ENCODE measurements at places on chromosomes 6 and 20.

- DNase-seq = no peak
Measured at GRCh38 chr20:40265825-40266533, 423.1 kb downstream of the MAFB start.

DNA sequence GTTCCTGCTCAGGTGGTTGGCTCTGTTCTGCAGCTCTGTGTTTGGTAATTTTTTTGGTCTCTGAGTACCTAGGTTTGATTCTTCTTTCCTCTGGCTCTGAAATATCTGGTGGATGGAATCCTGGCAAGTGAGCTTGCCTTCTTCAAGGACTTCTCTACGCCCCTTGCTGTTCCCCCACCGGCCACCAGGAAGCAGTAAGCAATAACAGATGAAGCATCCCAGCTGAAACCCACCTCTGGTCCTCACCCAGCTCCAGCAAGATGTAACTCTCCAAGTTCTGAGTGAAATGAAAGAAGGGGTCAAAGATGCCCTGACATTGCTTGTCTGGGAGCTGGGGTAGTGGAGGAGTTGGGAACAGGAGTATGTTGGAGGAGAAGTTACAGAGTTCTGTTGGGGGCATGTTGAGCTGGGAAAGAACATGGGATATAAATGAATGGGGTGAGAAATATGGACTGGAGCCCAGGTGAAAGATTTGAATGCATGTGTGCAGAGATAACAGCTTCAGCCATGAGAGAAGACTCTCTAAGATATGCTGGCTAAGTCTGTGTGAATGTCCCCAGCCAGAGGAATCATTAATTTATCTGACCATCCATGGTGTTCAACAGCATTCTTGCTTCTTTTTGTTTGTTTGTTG, 51.3 kb upstream of the GLP1R start:
- peak; percentile 23 for DNase-seq

DNA sequence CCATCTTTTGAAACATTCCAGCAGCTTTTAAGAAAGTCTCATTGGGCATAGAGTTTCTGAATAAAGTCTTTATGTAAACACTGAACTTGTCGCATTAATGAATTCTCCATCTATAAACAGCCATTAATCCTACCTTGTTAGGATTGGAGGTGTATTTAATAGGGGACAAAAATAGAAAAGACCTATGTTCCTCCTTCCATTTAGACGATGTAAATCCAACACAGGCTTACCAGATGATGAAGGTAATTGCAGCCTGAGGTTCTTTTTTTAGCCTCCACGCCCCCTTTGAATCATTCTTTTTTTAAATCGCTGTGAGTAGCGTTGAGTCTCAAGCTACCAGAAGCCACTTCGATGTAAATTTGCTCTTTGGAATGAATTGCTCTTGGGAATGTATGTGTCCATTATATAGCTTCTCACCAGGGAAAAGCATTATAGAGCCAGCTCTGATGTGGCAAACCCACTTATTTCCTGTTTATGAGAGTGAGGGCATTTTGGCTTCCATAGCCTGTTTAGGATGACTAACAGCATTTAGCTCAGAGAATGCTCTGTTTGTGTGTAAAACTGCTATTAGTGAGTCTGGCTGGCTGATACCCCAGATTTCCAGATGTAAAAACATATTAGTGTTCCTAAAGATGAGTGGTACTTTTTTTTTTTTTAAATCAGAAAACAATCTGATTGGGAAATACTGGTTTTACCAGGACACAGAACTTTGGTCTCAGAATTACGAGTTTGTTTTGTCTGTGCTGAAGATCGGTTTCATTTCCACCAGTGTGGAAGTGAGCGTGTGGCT, 74.9 kb upstream of the CLDN20 start:
- DNase-seq = no peak

GRCh38 chr20:51327251-51327841, 215.2 kb downstream of the NFATC2 start:
- no peak for DNase-seq

GRCh38 chr6:20575125-20575524, 40.9 kb downstream of the CDKAL1 start:
- DNase-seq = no peak

- DNase-seq = no peak
Measured at GRCh38 chr6:89690944-89691324, 52.4 kb upstream of the LYRM2 start.

GRCh38 chr20:37071481-37071911, 24.3 kb downstream of the RBL1 start:
- DNase-seq = no peak

- no peak for DNase-seq
Measured at GRCh38 chr6:43966374-43966658, 160.9 kb downstream of the MRPL14 start.

GRCh38 chr6:124026694-124027093, 223.0 kb downstream of the NKAIN2 start:
- DNase-seq = no peak

GRCh38 chr6:104365451-104366234, 494.1 kb downstream of the HACE1 start:
- DNase-seq = no peak

DNA sequence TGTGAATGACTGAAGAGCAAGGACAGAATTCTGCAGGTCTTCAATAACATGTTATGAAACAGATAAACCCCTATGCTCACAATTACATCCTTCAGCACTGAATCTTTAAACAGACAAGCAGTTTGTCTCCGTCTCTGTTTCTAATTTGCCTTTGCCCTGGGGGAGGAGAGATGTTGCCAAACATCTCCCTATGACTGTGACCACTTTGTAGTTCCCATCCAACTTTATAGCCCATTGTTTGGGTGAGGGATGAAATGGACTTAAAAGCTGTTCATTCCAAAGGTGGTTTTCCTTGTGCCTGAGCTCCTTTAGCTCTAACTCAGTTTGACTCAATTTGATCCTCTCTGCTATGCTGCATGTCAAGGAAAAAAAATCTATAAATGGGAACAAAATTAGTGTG, 19.5 kb upstream of the ADTRP start:
- DNase-seq = no peak

- no peak for DNase-seq
Measured at GRCh38 chr6:2800552-2801316, 35.5 kb downstream of the WRNIP1 start.

GRCh38 chr6:10347561-10348327, 67.1 kb downstream of the TFAP2A start:
- no peak for DNase-seq

DNA sequence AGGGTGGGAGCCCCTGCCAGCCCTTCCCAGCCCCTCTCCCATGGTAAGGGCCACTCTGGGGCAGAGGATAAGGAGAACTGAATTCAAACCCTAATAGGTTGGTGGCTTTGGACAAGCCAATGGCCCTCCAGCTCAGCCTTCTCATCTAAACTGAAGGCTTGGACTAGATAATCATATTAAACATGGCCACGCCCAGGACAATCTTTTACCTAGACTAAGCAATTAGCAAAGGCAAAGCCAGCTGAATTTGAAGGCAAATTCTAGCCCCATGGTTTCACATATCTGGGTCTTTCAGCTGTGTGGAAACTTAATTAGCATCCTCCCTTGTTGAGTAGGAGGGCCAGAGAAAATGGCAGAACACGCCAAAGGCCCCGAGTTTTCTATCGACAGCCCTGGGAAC, 10.7 kb downstream of the SLC22A23 start:
- DNase-seq = no peak

GRCh38 chr6:8279041-8279805, 156.1 kb downstream of the SLC35B3 start:
- no peak for DNase-seq

DNA sequence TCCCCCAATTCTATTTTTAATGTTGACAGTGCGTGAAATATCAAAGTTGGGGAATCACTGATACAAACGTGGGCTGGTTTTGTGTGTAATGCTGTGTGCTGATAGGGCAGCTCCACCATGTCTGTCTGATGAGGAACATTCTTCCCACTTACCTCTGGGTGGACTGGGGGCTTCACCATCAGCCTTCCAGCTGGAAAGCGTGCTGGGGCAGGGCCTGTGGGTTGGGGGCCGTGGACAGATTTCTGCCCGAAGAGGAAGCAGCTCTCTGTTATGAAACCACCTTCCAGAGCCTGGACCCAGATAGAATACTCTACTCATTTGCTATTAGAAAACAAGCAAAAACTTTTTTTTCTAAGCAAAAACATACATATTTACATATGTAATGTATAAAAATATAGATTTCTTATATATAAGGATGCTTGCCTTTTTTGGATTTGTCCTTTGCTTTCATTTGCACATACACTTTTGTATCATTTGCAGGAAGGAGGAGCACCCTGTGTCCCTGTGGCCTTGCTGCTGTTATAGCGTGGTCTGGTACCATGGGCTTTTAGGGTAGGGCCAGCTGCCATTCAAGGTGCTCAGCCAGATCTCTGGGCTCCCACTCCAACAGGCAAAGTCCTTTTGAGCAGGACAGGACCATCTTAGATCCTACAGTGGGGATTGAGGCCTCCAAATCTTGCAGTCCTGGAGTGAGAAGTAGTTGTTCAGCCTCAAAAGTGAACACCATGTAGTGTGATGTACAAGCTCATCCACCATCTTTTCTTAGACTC, 48.1 kb downstream of the DUSP22 start:
- no peak for DNase-seq

Measured in right renal pelvis (tissue), 4 donors.